ENCODE measurements at places on chromosomes 6 and 20.

- no peak for DNase-seq
These were observed 30.1 kb downstream of the GMDS start for GRCh38 chr6:2215342-2215741.

DNA sequence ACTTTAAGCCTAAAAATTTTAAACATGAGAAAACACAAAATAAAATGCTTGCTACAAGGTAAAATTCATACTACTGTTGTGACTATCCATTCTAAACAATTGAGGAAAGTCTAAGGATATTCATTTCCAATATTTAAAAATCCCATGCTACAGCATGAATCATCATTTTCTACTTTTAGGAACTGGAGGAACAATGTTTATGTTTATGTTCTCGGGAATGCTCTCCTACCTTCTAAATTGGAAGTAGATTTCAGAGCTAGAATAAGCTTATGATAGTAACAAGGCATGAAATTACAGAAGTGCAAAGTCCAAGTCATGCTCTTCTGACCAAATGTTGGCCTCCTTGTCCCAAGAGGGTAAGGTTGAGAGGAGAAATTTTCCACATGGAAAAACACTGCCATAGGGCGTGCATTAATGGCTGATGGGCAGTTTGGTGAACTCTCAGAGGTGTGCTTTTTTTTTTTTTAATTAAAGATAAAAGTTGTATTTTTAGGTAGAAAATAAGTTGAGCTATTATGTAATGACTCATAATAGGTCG lies 6.0 kb upstream of the MYLK4 start:
- no peak for DNase-seq

- no peak for DNase-seq
These were observed 6.0 kb upstream of the CMTR1 start for GRCh38 chr6:37426945-37427510.

- DNase-seq = no peak
These were observed 107.6 kb upstream of the MAP3K4 start for GRCh38 chr6:160883999-160884398.
